ENCODE measurements at places on chromosomes 1 and 21.
A peak's percentile ranks its signal among the peaks of the same experiment; 100 is the strongest.

- DNase-seq = peak; percentile 69
These were observed 43.3 kb downstream of the TP73 start for GRCh38 chr1:3695326-3696217.

- DNase-seq = peak; percentile 54
These were observed 18.6 kb downstream of the NTPCR start for GRCh38 chr1:232968965-232969364.

- no peak for DNase-seq
These were observed 81.6 kb upstream of the TMEM51 start for GRCh38 chr1:15071936-15072335.

DNA sequence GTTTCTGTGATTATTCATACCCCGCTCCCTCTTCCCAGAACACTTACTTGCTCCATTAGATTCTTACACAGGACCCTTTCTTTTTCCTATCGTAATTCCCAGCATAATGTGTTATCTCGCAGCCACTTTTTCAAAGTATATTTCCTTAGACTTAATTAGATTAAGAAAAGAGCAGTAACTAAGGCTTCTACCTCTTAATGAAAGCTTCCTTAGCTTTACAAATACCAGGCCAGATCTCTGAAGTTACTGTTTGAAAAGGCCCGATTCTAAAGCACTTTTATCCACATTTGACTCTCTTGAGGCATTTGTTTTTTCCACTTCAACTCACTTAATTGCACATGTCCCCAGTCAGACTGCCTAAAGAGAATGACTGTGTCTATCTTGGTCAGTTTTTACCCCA, 1264.3 kb upstream of the ADGRL2 start:
- no peak for DNase-seq

- peak; percentile 42 for DNase-seq
These were observed 683 bp downstream of the LRRC8D start for GRCh38 chr1:89821322-89822108.

- no peak for DNase-seq
These were observed 15.7 kb upstream of the HDAC1 start for GRCh38 chr1:32276032-32276782.

- DNase-seq = no peak
These were observed 81.7 kb upstream of the TMPRSS2 start for GRCh38 chr21:41589620-41590175.

DNA sequence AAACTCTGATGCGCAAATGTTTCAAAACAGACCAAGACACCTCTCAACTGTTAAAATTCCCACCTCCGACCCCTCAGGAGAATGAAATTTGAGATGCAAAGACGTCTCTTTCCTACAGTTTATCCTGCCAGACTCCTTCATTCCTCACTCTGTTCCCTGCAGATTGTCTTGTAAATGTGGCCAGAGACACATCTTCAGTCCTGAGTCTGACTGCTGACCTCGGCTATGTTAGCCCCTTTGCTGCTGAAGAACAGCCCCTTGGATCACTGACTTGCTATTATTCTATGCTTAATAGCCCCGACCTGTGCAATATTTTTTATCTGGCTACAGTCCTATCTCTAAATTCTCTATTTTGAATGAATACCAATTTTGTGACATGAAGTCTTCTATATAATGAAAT, 16.6 kb upstream of the ESRRG start:
- no peak for DNase-seq

DNA sequence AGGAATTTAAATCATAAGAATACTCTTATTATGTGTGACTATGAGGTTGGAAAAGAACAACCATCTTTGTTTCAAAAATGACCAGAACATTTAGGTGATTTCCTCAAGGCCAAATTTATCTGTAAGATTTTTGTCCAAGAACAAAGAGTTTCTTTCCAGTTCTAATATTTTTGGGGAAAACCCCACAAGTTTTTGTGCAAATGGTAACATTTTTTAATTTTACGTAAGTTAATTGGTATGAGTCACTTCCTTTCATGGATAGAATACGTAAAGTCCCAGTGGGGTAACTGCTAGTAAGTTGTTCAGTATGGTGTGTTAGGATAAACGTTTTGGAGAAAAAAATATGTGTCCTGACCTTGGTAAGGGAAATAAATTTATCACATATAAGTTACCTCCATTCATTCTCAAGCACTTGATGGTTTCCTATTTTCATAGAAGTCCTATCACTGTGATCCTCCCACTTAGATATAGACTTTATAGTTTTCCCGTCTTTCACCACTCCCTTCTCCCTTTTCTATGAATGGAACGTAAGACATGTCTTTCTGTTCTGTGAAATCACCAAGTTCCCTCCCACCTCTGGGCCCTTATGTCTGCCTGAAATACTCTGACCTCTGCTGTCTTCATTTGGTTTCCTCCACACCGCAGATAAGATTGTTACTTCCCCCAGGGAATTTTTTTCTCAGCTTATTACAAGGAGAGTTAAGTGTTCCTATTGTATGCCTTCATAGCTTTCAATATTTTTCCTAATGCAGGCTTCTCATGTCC, 34.9 kb upstream of the TSNAX start:
- no peak for DNase-seq

DNA sequence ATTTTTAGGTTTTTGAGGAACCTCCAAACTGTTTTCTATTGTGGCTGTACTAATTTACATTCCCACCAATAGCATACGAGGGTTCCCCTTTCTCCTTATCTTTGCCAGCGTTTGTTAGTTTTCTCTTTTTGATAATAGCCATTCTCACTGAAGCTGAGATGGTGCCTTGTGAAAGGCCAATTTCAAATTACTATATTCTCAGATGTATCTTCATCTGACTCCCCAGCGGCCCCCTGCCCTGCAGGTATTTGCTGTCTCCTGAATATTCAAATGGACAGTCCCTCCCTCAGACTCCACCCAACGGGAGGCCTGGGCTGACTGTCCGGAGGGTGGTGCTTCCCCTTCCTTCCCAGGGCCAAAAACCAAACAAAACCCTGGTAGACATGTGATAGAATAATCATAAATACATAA, 33.5 kb upstream of the TARBP1 start:
- no peak for DNase-seq

GRCh38 chr21:31846690-31847089, 26.1 kb upstream of the HUNK start:
- no peak for DNase-seq

DNA sequence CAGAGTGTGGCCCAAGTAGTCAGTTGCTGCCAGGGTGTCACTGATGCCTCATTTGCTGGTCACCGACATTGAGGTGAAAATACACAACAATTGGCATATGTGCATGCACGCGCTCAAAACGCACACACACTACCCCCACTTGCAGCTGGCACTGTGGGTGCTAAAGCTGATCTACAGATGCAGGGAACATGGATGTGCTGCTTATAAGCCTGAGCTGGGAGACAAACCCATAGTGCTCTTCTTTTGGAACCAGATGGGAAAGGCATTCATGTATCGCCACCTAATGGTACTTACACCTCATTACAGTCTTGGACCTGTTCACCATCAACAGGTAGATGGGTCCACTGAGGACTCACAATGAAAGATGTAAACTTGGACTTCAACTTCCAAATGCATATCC, 70.3 kb upstream of the CAMK1G start:
- peak; percentile 8 for DNase-seq

DNA sequence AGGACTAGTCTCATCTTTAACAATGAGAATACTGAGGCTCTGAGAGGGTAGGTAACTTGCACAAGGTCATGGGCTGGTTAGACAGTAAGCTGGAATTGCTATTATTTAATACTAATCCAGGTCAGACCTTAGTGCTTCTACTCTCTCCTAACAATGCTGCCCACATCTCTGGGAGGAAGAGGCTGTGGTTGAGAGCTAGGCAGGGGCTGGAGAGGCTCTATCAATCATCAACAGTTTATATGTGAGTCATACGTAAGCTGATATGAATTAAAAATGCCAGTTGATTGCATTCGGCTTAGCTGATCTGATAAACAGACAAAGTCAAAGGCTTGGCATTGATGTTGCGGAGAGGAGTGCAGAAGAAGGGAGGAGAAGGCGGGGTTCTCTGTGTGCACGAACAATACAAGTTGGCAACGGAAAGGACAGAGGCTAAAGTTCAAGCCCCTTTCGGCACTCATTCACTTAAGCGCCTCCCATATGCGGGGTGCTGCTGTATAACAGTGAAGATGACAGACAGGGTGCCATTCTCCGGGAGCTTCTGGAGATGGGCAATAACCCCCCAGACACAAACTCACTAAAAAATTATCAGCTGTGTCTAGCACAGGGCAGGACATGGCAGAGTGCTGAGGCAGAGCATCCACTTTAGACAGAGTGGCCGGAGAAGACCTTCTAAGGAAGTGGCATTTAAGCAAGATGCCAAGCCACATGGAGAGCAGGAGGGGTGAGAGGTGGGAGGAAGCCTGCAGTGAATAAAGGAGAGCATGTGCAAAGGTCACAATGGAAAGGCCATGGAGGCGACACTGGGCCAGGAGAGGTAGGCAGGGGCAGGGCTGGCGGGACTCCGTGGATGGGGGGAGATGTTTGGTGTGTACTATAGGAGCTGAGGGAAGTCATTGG, 195.2 kb downstream of the ZSCAN20 start:
- no peak for DNase-seq

DNA sequence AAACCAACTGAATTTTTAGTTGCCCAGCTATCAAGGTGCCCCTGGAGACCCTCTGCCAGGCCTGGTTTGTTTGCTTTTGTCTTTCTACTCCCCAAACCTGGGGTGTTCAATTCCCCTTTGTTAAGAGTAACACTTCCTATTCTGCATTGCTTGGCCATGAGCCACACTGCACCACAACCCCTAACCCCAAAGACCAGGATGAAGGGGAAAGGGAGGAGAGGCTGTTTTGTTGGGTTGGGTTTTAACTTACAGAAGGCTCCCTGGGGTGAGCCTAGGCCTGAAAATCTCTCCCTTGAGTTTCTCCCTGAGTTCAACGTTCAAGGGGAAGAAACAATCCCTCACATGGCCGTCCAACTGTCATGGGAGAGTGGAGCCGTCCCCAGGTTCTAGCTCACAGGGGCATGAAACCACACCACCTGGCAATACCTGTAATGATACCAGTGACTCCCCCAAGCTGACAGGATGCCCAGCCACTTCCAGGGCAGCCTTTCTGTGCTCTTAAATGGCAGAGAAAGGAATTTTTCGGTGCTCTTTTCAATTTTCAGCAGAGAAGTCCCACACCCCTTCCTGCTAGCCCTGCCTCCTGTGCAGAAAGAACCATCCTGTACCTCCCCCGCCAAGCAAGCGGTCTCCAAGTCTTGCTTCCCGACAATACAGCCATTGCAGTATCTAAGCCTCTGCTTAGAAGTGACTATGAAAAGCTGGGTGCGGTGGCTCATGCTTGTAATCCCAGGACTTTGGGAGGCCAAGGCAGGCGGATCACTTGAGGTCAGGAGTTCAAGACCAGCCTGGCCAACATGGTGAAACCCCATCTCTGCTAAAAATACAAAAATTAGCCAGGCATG, 14.9 kb downstream of the SLC45A3 start:
- no peak for DNase-seq

DNA sequence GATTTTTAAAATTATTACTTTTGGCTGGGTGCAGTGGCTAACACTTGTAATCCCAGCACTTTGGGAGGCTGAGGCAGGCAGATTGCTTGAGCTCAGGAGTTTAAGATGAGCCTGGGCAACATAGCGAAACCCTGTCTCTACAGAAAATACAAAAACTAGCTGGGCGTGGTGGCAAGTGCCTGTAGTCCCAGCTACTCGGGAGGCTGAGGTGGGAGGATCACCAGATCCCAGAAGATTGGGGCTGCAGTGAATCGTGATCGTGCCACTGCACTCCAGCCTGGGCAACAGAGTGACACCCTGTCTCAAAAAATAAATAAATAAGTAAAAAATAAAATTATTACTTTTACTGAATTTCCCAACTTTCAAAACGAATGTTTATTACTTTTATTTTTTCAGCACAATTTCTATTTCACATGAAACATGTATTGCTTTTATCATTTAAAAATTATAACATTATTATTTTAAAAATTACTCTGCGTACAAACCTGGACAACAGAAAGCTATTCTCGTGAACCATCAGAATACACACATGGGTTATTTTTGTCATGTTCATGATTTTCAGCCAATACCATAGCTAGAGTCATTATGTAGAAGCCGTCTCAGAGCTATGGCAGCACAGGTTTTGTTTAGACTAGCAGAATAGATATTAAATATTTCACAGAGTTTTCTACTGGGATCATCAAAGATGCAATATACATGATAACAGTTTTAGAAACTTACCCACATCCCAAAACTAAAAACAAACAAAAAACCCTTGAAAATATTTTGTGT, 621 bp downstream of the AMPD1 start:
- no peak for DNase-seq

- DNase-seq = no peak
These were observed 3.5 kb downstream of the TIE1 start for GRCh38 chr1:43304314-43304681.

GRCh38 chr1:19457607-19458006, 27.7 kb downstream of the CAPZB start:
- no peak for DNase-seq

- no peak for DNase-seq
These were observed 21.7 kb upstream of the SLC19A2 start for GRCh38 chr1:169507413-169507812.

DNA sequence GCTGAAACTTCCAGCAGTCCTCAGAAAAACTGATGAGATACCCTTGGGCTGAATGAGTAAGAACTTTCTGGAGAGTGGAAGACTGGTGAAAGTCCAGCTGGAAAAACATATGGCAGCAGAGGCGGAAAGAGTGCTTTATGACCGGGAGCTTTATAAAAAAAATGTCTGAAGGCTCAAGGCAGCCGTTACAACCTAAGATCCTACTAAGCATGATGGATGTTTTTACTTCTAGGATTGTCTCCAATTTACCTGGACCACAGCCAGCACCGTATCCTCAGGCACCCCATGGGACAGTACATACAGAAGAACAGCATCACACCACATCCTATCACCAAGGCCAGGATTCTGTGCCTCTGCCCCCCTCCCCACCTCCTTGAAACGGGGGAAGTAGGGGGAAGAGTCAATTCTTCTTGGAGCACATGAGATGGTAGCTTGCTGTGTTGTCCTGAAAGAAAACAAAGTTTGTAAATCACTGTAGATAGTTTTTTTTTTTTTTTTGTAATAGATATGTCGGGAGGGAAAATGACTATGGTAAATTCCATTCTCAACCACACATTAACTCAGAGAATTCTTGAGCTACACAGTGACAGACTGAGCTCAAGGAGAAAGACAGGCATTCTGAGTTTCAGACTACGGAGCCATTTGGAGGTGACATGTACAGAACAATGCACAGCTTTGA, 11.8 kb upstream of the IRF2BP2 start:
- no peak for DNase-seq

DNA sequence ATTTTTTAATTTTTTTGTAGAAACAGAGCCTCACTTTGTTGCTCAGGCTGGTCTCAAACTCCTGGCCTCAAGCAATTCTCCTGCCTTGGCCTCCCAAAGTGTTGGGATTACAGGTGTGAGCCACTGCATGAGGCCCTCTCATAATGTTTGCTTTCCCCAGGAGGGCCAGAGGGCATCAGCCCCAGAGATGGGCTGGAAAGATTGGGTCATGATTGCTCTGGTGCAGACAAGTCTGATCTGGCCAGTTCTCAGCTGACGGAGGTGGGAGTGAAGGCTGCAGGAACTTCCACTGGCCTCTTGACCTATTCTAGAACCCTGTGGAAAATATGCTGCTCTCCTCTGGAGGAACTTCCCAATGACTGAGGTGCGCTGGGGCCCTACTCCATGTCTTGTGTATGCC, 43.4 kb upstream of the RD3 start:
- DNase-seq = no peak

GRCh38 chr1:149906570-149907075, 7.3 kb downstream of the BOLA1 start:
- DNase-seq = no peak

GRCh38 chr21:16563795-16564194, 834.0 kb downstream of the USP25 start:
- no peak for DNase-seq

Data from Ammon's horn (tissue), 1 donor.